ENCODE measurements at places on chromosomes 3 and 15.

- no peak for DNase-seq
Observed at GRCh38 chr3:82133070-82133606, 371.7 kb upstream of the GBE1 start.

- no peak for DNase-seq
Observed at GRCh38 chr3:99344216-99344615, 294.2 kb upstream of the COL8A1 start.

DNA sequence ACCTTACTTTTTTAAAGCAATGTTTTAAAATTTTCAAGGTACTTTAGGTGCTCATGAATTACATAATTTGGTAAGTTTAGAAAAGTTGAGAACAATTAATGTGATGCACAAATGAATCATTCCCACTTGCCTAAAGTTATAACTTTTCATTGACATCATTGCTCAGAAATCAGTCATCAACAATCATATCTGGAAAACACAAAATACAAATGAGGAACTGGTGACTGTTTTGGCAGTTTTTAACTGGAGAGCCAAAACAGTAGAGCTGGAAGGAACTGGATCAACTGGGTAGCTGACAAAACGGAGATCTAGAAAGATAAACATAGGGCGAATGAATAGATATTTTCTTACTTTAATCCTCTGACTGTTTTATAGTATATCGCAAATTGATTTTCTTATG, 767.1 kb downstream of the IGSF11 start:
- DNase-seq, result no peak

GRCh38 chr3:39177708-39178332, 14.6 kb downstream of the XIRP1 start:
- no peak for DNase-seq

DNA sequence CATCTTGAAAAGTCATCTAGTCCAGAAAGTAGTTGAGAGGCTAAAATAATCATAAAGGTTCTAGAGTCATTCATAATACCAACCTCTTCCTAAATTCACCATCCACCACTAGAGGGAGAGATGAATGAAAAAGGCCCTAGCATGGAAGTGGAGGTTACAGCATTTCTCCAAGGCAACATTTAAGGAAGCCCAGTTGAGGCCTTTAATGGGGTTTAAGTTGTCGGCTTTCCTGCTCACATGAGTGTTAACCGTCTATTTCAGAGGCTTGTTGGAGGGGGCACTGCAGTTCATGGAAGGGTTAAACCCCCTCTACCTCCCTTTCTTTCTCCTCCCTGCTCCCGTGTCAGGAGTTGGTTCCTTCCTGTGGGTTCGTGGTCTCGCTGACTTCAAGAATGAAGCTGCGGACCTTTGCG, 3.8 kb upstream of the SLCO3A1 start:
- DNase-seq, result no peak

- no peak for DNase-seq
Observed at GRCh38 chr15:74374648-74375302, 7.3 kb upstream of the CYP11A1 start.

GRCh38 chr3:142863930-142864920, 24.7 kb downstream of the PCOLCE2 start:
- DNase-seq, result no peak

GRCh38 chr15:83065431-83065830, 1.6 kb downstream of the BTBD1 start:
- DNase-seq, result no peak

GRCh38 chr3:182234881-182235280, 523.2 kb downstream of the SOX2 start:
- DNase-seq, result no peak

- DNase-seq, result no peak
Observed at GRCh38 chr3:61853912-61854311, 292.5 kb downstream of the PTPRG start.

GRCh38 chr3:16462679-16463078, 50.8 kb downstream of the RFTN1 start:
- DNase-seq, result no peak

- no peak for DNase-seq
Observed at GRCh38 chr3:81968658-81969057, 207.2 kb upstream of the GBE1 start.

GRCh38 chr15:70589221-70589620, 174.1 kb downstream of the UACA start:
- no peak for DNase-seq

DNA sequence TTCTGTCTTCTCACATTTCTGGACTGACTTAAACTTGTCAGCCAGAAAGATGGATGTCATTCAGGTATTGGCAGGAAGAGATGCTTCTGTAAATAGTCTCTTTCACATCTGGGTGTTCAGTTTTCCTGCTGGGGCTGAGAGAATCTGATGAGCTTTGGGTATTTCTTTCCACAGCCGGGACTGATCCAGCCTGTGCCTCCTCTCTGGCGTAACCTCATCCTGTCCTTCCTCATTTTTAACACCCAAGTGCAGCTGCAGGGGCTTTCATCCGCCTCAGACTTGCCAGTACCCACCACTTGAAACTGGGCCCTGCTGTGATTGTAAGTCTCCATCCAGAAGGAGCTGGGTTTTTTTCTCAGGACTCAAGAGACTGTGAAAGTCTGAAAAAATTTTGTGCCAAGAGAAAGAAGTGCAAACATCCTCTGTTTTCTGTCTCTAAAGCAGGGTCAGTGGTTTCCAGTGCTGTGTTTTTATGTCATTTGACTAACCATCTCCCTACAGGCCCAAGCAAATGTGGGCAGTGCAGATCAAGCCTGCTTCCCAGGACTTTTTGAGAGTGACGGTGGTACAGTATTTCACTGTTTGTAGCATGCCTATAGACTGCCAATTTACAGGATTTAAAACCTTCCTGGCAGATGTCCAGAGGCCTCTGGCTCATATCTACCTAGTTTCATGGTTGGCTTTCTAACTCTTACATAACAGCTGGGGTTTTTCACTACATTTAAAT, 342.7 kb downstream of the PTPRG start:
- DNase-seq, result no peak

GRCh38 chr15:78209646-78210348, 24.6 kb downstream of the ACSBG1 start:
- DNase-seq, result no peak

Data from cortex of kidney (tissue), 1 donor.